GM12864 (cell line): ENCODE measurements at places on chromosomes 4 and X.

- DNase-seq, result no peak
These were observed 139.6 kb downstream of the SOWAHB start for GRCh38 chr4:76758290-76758882.

DNA sequence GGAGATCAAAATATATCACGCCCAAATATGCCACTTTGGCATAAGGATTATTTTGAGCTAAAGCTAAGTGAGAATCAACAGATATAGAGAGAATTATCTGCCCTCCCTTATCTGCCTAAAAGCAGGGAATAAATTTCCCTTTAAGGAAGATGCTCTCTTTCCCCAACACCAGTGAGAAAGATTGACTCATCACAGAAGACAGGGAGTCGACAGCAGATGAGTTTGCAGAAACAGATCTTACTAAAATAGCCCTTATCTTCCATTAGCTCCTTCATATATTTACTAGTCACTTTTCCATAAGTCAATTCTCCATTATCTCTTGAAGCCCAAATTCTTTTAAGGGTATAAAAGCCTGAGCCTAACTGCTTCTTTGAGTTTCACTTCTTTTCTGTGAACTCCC lies 156.6 kb downstream of the CAMK2D start:
- no peak for DNase-seq

DNA sequence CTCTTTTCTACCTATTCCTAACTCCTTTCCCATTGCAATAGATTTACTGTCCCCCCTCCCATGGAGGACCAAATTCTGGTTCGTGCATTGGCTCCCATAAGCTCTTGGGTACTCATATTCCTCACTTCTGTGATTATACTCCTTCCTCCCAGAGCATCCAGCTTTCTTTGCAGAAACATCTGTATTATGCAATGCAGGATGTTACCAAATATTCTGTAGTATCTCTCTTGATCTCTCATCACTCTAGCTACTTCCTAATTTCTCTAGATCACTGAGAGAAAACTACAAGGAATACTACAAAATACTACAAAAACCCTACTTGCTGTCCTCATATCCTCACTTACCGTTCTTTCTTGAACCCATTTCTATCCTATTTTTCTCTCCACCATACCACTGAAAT lies 395.9 kb upstream of the HS3ST1 start:
- no peak for DNase-seq

DNA sequence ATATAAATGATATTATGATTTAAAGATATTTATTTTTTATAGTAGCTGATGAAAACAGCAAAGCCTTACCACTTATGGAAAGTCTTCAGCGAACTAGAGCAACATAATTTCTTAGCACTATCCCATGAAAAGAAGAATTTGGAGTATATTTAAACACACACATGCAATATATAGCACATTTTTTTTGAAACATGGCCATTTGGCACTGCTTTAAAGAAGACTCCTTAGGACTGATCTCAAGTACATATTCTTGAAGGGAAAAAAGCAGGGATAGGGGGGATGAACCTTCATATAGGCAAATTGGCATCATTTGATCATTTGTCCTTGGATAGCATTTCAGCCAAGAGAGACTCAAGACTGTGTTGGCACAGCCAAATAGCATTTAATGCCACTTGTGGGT lies 193.3 kb downstream of the ANKRD50 start:
- DNase-seq, result no peak

GRCh38 chr4:104210420-104210819 lies 284.3 kb downstream of the CXXC4 start:
- DNase-seq, result no peak

GRCh38 chr4:7886007-7886973 lies 53.4 kb downstream of the AFAP1 start:
- no peak for DNase-seq

- DNase-seq, result peak; percentile 91
These were observed at the start of gene TMEM156 for GRCh38 chr4:39032218-39033085. TSS of gene TMEM156 (minus strand) at chr4:39032409. CDS start at chr4:39032313, 96 bp downstream.

DNA sequence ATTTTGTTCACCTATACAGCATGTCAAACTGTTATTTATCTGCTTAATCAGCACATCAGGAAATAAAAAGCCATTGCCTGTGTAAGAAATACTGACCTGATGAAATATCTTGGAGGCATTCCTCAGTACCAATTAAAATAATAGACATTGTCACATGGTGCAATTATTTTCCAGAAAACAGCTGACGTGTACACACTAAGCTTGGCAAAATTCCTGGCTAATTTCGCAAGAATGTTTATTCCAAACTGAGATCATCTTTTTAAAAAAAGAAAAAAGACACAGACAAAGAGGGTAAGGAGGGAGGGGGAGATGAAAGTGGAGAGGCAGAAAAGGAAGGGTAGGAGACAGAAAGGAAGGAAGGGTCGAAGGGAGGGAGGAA lies 61.9 kb upstream of the NFKB1 start:
- no peak for DNase-seq

- no peak for DNase-seq
These were observed 397.1 kb upstream of the FAM241A start for GRCh38 chr4:111748157-111748556.

DNA sequence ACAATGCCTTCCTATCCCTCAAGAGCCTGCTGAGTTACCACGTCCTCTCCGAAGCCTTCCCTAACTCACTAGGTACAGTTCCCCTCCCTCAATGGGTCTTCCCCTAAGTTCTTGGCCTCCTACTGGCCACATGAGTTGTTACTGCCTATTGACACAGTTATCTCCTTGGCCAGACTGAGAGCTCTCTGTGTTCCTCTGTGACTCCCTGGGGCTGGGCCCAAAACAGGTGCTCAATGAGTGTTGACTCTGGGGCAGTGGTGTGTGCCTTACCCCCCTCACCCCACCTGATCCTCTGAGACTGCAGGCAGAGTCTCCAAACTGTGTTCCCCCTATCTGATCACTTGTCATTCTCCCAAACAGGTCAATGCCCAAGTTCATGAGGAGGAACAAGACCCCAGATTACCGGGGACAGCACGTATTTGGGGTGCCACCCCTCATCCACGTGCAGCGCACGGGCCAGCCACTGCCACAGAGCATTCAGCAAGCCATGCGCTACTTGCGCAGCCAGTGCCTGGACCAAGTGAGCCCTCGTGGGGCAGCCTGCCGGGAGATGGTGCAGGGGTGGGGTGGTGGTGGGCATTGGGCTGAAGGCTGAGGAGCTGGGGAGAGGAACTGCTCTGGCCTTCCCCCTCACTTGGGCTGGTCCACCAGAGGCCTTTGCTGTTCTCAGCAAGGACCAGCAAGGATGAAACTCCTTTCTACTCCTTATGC lies 72.6 kb downstream of the STARD8 start:
- no peak for DNase-seq

DNA sequence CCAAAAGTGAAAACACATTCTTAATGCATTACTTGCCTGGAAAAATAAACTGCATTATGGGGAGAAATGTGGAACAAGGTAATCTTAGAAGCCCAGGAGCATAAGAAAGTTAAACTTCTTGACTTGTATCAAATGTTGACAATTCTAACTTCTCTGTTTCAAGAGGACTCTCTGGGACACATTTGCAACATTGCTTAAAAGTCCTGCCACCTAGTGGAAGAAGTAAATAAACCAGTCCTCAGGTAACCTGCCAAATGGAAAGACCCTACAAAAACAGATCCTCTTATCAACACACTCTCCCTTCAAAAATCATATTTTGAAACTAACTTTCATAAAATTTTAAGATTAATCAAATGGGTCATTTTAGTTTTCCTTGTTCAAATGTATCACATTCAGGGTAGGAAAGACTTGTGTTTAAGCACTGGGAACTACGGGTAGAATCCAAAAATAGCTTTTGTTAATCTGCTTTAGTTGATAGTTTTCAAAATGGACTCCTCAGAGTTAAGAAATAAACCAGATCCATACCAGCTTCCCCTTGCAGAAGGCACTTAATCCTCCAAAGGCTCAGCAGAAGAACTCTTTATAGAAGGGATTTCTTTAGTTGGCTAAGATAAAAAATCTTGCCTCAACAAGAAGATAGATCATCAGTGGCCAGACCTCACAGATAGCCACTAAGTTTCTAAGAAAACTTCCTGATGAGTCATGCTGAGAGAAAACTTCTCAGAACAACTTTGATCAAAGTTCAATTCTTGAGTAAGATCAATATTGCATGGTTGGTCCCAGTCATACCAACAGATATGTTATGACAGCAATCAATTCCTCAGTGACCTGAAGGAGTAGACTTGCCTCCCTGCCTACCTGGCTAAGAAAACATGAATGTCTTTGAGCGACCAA lies 141.7 kb downstream of the HHIP start:
- DNase-seq, result peak; percentile 13

- peak; percentile 88 for DNase-seq
These were observed 1.1 kb downstream of the TMEM131L start for GRCh38 chr4:153466949-153467896.
